Activated CD4-positive, alpha-beta T cell treated with anti-CD3 and anti-CD28 coated beads, Interleukin-10, Interleukin-2, amounts not matched to agents 100 ng/mL and 50 ng/mL, durations not matched to agents 16 hours and 8 hours (primary cell): ENCODE measurements at places on chromosomes 16 and 17.
A peak's percentile ranks its signal among the peaks of the same experiment; 100 is the strongest.

DNA sequence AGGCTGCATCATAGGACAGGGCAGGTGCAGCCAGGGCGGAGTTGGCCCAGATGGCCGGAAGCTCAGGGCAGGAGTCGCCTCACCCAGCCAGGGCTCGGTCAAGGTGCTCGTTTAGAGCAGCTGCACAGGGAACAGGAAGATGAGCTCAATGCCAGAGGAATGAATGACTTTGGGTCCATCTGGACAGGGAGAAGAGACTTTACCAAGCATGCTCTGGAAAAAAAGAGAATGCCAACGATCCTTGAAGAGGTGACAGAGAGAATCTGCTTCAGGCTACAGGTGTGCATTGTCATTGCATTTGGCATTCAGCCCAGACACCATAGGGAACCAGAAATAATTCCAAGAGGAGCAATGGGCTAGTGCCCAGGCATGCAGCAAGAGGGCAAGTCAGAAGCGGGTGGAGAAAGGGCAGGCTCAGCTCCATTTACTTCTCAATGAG lies 6.7 kb upstream of the MPP3 start:
- DNase-seq, result no peak

DNA sequence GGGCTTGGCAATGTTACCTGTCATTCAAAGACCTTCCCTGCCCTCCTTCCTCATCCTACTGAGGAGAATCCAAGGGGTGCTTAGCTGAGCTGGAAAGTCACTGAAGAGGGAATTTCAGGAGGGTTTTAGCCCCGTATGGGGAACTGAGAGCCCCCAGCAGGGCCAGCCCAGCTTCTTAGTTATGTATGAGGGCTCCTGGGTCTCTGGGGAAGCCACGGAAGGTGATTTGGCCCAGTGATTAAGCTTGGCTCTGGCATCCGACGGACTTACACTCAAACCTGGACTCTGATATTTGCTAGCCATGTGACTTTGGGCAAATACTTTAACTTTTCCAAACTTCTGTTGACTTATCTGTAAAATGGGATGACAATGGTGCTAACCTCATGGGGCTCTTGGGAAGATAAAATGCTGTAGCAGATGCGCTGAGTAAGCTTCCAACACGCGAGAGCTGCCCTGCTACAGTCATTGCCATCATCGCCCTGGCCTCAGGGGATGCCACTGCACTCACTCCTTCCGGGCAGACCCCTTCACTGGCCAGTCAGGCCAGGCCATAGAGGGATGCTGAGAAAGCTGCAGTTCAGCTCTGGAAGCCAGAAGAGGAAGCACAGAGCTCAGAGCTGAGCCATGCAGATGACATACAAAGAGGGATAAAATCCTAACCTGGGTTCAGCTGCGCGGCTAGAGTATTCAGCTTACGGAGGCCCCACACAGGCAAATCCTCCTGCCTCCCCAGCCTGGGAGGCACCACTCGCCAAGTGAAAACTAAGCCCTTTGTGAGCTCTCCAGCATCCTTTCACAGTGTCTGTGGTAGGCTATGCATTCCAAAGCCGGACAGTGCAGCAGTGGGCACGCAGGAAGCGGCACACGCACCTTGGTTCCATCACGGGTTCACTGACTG lies 44.9 kb upstream of the PIK3R6 start:
- no peak for DNase-seq

DNA sequence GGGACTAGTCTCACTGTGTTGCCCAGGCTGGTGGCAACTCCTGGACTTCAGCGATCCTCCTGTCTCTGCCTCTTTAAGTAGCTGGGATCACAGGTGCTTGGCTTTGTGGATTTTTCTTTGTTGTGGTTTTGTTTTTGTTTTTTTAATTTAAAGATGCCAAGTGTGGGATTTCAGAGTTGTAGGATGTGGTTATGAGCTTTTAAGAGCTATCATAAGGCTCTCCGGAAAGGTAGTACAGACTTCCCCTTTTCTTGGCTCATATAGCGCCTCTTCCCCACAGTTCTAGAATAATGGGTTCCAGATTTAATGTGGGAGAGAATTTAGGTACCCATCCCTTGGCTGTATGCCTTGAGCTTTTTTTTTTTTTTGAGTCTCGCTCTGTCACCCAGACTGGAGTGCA lies 17.1 kb downstream of the AKAP1 start:
- no peak for DNase-seq

DNA sequence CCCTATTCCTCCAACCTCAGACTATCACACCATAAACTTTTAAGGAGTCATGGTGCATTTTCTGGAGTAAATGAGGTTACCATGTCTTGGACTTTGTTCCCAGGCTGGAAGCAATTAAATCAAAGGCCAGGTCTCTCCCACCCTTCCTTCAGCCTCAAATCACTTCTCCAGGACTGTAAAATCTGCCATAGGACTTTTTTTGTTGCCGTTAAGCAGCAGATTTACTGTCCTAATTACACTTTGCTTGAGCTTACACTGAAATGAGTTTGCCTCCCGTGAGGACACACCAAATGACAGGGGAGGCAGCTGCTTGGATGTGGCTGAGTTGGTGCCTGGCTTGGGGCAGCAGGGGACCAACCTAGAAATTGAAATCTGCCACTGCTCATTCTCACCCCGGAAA lies 14.7 kb downstream of the DCAKD start:
- DNase-seq, result no peak

GRCh38 chr16:80986557-80986956 lies 20.1 kb downstream of the CMC2 start:
- DNase-seq, result no peak

GRCh38 chr16:73289232-73289631 lies 241.3 kb upstream of the ZFHX3 start:
- peak; percentile 8 for DNase-seq

- DNase-seq, result no peak
Measured at GRCh38 chr17:27939474-27940465, 46.6 kb upstream of the LYRM9 start.

DNA sequence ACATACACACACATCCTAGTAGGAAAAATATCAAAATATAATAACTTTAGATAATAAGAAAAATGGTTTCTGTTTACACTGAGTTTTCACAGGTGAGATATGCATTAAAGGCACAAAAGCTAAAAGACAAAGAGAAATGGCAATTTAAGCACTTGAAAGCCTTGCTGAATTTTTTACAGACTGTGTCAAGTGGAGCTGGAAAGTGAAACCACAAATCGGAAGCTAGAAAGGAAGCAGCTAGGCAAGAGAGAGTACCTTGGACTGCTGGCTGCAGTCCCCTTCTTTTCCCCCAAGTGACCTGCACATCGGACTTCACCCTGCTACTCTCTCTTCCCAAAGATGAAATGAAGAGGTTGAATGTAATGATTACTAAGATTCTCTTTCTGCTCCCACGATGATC lies 135.1 kb downstream of the CDH13 start:
- peak; percentile 7 for DNase-seq

- peak; percentile 19 for DNase-seq
Measured at GRCh38 chr17:48513097-48513496, 17.7 kb downstream of the HOXB1 start.

- no peak for DNase-seq
Measured at GRCh38 chr16:55730115-55730514, 74.3 kb downstream of the SLC6A2 start.

GRCh38 chr16:52212841-52213240 lies 334.1 kb downstream of the TOX3 start:
- DNase-seq, result no peak

GRCh38 chr17:40561294-40561870 lies 3.9 kb downstream of the CCR7 start:
- peak; percentile 85 for DNase-seq

DNA sequence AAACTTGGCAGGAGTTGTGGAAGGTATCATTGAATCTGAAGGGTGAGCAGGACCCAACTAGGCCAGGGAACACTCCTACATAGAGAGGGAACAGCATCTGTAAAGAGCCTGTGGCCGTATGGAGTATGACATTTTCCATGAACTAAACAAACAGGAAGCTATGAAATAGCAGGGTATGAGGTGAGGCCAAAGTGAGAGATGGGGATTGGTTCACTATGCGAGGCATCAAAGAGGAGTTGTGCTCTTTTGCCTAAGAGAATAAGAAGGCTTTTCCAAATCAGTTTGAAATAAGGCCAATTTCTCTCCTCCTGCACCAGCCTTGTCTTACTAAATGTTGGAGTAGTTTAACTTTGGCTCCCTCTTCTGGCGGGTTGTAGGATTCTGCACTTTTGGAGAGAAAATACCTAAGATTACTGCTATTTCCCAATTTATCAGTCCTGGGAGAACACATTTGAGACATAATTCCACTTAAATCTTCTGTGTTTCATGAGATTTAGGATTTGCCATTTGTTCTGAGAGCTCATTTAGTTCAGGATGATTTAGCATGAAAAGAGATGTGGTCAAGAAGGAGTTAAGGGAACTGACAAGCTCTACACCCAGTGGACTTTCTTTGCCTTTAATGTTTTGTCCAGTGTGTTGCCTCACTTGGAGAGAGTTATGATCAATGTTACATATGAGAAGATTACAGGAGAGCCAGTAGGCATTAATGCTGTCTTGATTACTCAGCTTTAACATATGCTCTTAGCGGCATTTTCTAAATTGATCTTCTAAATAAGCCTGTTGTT lies 55.4 kb downstream of the TNRC6C start:
- peak; percentile 68 for DNase-seq

DNA sequence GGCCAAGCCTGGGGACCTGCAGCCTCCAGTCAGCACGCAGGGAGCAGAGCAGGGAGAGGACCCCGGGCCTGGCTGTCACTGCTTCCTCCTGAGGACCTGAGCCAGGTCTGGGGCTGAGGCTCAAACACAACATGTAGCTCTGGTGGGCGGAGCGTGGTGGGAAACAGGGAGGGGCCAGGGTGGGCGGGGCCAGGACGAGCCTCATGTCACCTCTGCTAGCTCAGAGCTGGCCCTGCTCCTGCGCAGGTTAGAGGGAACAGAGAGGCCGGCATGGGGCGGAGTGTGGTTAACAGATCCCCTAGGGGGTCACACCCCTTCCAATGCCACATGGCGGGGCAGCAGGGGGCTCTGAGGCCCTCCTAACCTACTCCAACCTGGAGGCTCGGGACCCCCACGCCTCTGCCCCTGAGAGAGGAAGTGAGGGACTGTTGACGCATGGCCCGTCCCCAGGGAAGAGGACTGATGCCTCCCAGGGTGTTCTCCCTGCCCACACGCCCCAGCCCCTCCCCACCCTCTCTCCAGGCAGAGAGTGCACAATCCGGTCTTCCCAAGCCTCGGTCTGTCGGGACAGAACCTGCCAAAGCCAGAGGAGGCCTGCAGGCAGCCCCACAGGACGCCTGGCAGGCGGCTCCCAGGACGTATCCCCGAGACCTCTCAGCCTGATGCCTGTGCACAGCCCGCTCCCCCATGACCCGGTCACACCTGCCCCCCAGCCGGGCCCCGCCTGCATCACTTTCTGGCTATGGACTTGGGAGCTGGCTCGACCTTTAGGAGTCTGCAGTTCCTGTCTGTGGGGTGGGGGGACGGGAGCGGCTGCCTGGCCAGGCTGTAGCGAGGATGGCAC lies 15.2 kb downstream of the PIEZO1 start:
- peak; percentile 50 for DNase-seq

GRCh38 chr17:71003736-71004135 lies 834.4 kb downstream of the KCNJ2 start:
- no peak for DNase-seq

DNA sequence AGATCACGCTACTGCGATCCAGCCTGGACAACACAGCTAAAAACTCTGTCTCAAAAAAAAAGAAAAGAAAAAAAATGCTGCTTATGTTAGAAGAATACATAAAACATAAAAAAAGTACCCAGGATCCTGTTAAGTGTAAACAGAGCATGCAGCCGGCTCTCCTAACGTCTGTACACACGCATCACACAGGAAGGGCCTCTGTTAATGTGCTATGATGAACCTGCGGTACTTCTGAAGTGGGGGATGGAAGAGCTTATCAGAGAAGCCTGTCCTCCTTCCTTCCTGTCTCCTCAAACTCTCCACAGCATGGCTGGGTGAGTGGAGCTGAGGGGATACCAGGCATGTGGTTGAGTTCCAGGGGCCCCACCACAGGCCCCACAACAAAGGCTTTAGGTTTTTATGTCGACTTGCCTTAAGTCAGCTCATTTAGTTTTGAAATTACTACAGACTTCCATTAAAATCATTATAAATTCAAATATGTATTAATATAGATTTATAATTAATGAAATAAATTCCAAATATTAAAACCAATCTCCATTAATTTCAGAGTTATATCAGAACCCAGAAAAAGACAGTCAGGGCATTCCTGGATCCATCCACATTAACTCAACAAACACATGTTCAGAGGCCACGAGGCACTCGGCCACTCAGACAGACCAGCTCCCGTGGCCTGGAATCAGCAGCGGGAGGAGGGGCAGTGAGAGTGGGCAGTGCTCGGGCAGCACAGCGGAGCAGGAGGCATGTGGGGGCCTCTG lies 11.7 kb downstream of the CCDC57 start:
- DNase-seq, result peak; percentile 81

DNA sequence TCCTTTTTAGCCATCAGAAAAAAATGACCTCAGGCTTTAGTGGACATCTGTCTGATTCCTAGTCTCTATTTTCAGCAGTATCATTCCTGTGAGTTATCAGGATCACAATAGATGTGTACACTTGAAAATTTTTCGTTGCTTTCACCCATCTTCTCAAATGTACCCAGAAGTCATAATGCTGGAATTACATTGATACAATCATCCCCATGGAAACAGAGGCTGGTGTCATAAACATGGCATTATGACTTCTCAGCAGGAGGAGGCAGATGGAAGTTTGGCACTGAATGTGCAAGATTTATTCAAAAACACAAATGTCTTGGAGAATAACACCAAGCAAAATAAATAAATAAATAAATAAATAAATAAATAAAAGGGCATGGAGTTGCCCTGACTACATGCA lies 292.5 kb downstream of the PHKB start:
- no peak for DNase-seq

DNA sequence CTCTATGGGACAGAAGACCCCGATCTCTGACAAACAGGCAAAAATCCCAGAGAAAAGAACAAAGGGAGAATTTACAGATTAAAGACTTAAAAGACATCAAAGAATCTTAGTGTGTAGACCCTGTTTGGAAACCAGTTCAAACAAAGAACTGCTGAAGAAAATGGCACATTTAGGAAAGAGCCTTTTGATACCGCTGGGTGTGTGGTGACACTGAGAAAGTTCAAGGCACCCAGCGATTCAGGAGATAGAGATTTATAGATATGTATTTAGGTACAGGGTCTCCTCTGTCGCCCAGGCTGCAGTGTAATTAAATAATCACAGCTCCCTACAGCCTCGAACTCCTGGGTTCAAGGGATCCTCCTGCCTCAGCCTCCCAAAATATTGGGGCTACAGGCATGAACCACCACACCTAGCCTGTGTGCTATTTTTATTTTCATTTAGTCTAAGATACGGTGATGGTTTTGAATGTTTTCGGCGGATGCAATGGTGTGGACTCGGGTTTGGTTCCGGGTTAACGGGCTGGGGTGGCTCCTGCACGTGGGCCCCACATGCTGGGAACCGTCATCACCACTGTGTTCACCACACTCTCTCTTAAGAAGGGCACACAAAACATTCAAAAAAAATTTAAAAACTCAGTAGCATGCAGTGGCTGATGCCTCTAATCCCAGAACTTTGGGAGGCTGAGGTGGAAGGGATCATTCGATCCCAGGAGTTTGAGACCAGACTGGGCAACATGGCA lies 114.0 kb downstream of the ZNF778 start:
- DNase-seq, result no peak

DNA sequence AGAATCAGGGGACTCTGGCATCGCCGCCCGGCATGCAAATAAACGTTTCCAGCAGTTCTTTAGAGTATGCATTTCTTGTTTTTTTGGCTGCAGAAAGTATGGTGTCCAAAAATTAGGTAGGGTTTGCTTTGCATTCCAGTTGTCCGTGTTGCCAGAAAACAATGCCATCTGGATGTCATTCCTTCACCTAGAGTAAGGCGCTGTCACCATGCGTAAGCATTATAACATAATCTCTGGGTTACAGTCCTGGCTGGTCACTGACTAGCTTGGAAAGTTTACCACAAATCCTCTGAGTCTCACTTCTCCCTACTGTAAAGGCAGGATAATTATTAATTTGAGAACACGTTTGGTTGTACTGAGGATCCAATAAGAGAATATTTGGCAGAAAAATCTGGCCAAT lies 457.7 kb downstream of the XYLT1 start:
- DNase-seq, result no peak
